ENCODE measurements at places on chromosomes 16 and 17.

DNA sequence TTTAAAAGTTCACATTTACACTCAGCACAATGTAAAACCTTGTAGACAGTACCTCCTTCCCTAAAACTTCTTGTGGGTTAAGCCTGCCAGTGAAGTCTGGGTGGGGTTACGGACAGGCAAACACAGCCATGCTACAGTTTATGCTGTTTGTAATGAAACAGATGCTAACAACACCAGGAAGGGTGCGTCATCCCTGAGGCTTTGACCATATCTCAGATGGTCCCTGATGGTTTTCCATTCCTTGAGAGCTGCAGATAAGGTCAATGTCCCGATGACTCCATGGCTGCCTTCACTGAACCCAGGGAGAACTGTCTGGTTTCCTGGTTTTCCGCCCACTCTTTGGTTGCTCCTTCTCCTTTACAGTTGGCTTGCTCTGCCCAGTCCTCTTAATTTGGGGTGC is 29.1 kb downstream of the GAS7 start:
- DNase-seq: no peak

GRCh38 chr17:33990943-33991706 is 264.0 kb upstream of the CCL2 start:
- no peak for DNase-seq

DNA sequence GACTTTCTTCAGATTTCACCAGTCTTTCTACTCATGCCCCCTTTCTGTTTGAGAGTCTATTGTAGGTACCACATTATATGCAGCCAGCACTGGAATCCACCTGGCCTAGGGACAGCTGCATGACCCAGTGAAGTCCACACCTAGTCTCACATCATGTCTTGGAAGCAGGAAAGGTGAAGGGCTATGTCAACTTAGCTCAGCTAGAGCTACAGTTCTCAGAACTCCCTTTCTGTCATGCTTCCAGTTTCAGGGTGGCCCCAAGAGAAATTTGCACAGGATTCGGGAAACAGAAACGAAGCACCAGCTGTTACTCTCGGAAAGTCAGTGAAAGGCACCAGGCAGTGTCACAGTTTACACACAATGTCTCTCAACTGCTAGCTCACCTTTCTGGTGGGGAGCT is 51.6 kb upstream of the NLRP1 start:
- no peak for DNase-seq

DNA sequence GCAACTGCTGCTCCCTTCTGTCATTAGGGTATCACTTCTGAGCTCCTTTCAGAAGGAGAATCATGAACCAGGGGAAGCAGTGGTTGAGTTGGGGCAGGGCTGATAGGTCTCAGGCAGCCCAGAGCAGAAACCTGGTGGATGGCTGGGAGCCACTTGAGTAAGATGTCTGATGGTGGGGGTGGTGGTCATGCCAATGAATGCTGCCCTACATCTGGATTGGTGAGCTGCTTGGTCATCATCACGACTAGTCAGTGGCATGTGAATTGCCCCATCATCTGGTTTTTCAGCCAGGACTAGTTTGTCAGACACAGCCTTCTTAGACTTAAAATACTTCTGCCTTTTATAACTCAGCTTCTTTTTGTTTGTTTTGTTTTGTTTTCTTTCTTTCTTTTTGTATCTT is 2.6 kb downstream of the GID4 start:
- DNase-seq: no peak

- no peak for DNase-seq
Measured at GRCh38 chr17:75266316-75267152, 4.5 kb downstream of the MIF4GD start.

DNA sequence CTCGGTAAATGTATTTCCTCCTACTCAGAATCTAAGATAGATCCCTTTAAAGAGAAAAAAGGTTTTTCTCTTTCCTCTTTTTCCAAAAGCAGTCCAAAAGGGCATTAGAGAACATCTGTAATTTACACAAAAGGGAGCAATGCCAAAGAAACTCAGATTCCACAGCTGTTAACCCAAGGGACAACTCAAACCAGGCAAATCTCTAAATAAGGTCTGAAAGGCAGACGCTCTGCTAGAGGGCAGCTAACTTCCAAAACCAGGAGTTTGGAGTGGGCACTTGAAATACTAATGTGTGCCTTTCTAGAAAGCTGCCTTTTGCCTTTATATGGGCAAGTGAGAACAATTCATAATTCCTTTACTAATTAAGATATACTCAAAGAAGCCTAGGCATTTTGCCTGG is 435.7 kb downstream of the ZFHX3 start:
- no peak for DNase-seq

GRCh38 chr16:4052801-4053293 is 63.4 kb downstream of the ADCY9 start:
- DNase-seq: no peak

DNA sequence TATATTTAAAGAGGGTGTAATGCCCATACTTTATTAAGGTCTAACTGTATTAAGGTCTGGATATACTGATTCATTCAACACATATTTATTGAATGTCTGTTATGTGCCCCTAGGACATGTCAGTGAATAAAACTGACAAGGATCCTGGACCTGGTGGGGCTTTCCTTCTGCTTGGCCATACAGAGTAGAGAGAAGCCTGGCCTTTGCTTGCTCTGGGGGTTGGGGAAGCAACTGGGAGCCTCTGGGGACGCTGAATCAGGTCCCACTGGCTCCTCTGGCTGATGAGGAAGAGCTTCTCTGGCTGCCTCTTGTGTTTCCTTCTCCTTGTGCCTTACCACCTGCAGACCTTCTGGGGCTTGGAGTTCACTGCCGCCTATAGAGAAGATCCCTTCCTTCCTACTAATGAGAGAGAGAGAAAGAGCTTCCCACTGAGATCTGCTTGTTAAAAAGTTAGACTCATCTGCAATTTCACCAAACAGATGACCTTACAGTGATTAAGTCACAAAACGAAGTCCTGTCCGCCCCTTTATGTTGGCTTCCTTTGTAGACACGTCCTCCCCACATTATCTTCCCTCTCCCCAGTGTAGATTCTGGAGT is 49.7 kb downstream of the MSI2 start:
- DNase-seq: no peak

- no peak for DNase-seq
Measured at GRCh38 chr16:88804173-88804551, 573 bp downstream of the CDT1 start.

All from stimulated activated CD4-positive, alpha-beta T cell treated with anti-CD3 and anti-CD28 coated beads, Interleukin-15, amount 100 ng/mL, for 48 hours (primary cell).